OCI-M1 (cell line): ENCODE measurements at places on chromosomes 5 and 9.

GRCh38 chr5:153807801-153808200 is 230.9 kb downstream of the FAM114A2 start:
- DNase-seq = no peak

DNA sequence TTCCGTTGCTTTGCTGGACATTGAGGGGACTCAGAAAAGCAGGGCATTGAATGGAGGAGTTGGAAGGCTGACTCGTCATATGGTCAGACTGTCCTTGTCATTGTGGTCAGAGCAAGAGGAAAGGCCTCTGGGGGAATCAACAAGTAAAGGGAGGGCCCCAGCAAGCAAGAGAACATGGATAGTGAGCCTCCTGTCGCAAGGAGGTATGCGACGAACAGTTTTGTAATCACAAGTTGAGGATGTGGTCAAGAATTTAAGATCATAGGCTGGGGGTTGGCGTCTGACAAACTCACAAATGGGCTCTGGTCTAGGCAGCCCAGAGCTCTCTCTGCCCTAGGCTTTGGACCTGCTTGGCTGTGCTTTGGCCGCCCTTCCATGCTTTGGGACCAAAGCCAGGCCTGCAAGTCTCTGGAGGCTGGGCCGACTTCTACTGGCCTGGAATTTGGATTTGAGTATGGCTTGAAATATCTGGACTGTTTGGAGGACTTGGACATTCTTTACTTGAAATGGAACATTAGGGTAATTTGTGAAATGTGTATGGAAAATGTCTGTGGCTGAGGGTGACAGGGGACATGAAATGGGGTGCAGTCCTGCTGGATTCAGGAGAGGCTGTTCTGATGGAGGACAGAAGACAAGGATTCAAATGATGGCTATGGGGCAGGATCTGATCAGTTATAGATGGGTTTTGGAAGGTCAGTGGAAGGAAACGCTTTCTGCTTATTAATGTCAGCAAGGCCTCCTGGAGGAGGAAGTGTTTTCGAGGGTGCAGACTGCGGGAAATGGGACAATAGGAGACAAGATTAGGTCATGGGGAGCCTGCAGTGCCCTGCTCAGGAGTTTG is 19.2 kb upstream of the NDST1 start:
- DNase-seq = peak; percentile 90

DNA sequence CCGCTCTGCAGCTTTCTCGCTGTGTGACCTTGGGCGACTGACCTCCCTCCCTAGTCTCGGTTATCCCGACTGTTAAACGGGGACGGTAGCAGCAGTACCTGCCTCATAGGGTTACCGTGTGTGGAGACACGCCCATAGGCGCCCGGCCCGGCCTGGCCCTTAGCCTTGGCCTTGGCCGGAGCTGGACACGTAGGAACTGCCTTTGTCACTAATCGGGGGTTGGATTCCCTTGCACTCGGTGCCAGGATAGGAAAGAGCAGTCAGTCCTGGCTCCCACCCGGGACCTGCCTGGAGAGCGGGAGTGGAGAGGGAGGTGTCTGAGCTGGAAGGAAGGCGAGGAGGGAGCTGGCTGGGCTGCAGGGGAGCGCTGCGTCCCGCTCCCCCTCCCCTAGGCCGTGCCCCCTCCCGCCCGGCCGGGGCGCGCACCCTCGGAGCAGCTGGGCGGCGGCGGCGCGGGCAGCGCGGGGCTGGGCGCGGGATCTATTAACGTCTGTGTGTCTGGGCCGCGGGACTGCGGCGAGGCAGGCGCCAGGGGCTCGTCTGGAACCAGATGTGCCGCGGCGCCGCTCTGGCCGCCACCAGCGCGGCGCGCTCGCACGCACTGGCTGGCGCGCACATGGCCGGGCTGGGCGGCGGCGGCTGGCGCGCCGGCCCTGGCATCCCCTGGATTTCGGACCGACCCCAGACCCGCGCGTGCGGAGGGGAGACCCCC is 31.7 kb downstream of the PRRX2 start:
- peak; percentile 13 for DNase-seq

- peak; percentile 52 for DNase-seq
Measured at GRCh38 chr5:92641031-92641962, 939.7 kb downstream of the NR2F1-AS1 start.
